ENCODE measurements at places on chromosomes 13 and 19.

GRCh38 chr13:51839711-51840540 lies 5.1 kb downstream of the TMEM272 start:
- no peak for DNase-seq

- no peak for DNase-seq
Observed at GRCh38 chr13:93235258-93236015, 8.8 kb downstream of the GPC6 start.

DNA sequence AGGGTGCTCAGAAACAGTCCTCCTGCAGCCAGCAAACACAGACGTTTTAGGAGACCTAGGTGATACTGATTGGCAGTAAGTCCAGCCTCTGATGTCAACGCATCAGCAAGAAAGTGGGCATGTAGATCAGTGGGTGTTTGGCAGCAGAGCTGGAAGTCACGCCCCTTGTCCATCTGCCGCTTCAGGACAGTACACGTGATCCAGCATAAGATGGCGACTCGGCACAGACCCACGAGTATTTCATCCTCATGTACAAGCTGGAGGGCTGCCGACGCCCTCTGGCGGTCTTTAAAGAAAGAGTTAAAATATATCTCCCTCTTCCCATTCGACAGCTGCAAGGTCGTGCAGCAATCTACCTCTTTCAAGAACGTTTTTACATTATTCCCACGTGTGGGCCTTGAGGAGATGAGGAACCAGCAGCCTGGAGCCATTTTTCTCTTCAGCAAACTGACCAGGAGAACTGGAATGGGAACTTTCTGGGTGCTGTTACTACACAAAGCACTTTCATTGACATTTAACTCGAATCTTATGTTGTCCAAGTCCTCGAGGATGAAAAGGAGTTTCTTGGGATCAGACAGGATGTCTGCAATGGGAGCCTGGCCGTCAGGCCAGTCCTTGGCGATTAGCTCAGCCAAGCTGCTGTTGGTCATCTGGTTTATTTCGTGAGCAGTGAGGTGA lies 22.3 kb downstream of the NLRP11 start:
- DNase-seq = no peak

- no peak for DNase-seq
Observed at GRCh38 chr19:5103061-5103701, 134.3 kb downstream of the KDM4B start.

DNA sequence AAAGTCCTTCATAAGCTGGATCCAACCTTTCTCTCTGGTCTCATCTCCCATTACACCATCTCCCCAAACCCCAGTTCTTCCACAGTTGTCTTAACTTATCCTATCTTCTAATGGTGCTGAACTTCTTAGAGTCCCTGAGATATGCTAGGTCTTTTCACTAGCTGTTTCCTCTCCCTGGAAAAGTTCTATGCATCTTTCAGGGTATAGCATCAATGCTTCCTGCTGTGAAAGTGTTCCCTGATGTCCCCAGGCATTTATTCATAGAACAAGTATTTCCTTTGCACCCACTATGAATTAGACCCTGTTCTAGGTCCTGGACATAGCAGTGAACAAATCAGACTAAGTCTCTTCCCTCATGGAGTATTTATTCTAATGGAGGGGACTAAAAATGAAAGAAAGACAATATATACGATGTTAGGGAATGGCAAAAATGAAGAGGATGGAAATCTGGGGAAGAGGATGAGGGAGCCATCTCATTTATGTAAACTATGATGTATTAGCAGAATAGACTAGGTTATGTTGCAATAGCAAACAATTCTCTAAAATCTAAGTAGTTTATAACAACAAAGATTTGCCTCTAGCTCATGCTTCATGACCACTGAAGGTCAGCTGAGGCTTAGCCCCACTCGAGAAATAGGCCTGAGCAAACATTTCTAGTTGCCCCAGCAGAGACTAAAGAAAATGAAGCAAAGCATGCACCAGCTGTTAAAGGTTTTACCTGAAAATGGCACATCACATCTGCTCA lies 120.0 kb downstream of the CYSLTR2 start:
- DNase-seq = no peak

DNA sequence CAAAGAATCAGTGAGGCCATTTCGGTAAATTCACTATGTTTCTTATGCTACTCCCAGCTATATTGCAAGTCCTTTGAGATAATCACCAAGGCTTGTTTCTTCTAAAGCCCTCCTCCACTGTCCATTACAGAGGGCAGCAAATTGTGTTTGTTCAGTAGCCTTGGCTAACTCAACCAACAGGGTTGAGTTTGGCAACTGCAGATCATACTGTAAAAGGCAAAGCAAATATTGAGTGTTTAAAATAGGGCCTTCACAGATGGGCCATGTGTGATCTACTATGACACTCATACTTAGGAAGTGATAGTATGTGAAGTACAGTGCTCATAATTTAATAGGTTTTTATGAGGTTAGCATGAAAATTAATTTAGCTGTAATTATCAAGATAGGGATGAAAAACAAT lies 171.3 kb downstream of the DACH1 start:
- no peak for DNase-seq

DNA sequence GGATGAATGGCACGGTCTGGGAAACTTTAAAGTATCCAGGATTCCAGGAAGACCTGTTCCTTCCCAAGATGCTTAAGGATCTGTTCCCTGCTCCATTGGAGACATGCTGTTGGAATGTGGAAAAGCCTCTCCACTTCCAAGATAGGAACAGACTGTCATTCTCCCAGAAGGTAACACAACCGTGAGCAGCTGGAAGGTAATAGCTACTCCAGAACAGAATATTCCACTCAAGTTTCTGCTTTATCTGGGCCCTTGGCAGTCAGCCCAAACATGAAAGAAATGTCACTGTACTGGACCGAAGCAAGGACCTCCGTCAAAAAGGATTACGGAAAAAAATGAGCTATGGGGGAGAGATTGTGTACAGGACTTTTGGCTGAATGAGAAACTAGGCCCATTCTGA lies 420.9 kb upstream of the NBEA start:
- no peak for DNase-seq

- no peak for DNase-seq
Observed at GRCh38 chr19:49411681-49412326, 11.4 kb downstream of the PTH2 start.

GRCh38 chr13:49497272-49497671 lies 1.5 kb downstream of the PHF11 start:
- DNase-seq = no peak
